ENCODE measurements at places on chromosomes 4 and X.
A peak's percentile ranks its signal among the peaks of the same experiment; 100 is the strongest.

GRCh38 chrX:40867352-40867751 lies 132.0 kb upstream of the MED14 start:
- DNase-seq = no peak

DNA sequence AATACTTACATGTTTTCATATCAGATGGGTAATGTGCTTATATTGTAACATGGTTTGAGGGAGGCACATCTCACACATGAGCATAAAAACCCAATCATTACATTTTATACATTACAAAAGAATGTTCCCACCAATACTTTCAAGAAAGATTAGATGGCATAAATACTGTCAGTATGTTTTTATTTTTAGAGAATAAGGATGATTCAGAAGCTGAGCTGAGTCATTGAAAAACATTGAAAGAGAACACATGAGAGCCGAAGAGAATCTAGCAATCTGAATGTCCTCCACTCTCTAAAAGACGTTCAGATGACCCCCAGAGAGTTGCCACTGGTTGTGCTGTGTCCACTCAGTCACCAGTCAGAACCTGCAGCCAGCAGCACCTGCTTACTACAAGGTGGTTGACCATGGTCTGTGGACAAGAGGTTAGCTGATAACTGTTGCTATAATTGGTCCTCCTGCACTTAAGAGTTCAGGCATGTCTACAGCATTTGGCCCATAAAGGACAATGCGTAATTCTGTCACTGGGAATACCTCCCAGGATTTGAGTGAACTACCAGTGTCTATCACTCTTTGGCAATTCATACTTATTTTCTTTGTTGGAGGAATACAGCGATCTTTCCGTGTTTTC lies 382.2 kb upstream of the IGFBP7 start:
- DNase-seq = no peak

- no peak for DNase-seq
Observed at GRCh38 chrX:77975755-77976154, 6.3 kb upstream of the PGAM4 start.

GRCh38 chrX:40845331-40845911 lies 110.1 kb upstream of the MED14 start:
- no peak for DNase-seq

GRCh38 chr4:164136180-164136616 lies 617.7 kb upstream of the SMIM31 start:
- DNase-seq = no peak

DNA sequence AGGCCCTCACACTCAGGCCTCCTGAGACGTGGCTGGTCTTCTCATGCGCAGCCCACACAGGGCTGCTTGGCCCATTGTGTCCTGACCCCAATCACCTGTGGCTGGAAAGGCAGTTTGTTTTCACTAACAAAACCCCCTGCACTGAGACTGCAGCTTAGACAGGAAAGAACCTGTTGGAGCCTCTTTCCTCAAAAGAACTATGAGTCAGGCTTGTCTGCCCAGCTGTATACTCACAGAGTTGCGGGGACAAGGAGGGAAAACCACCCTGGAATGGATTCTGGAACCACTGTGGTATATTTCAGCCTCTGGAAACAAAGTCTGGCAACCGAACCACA lies 5.2 kb upstream of the TMEM156 start:
- DNase-seq = no peak

GRCh38 chr4:100117750-100118149 lies 72.5 kb downstream of the DDIT4L start:
- DNase-seq = no peak

- no peak for DNase-seq
Observed at GRCh38 chr4:108900018-108900580, 137.2 kb upstream of the ETNPPL start.

- DNase-seq = no peak
Observed at GRCh38 chr4:47209833-47210232, 178.5 kb downstream of the GABRB1 start.

DNA sequence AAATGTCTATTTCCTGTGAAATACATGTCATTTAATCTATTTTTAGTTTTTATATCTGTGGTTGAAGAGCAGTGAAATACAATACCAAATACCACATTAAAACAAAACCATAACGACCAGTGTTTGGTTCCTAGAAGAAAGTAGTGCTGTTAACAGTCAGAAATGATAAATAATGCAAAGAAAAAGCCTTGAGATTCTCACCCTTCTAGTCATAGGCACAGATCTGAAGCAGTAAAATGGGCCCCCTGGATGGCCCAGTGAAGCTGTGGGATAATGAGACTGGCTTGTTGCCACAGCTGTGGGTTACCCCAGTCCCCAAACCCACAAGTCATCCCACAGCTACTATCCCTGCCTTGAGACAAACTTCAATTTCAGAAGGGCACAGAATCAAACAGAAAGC lies 137.3 kb upstream of the RPL34 start:
- DNase-seq = no peak

DNA sequence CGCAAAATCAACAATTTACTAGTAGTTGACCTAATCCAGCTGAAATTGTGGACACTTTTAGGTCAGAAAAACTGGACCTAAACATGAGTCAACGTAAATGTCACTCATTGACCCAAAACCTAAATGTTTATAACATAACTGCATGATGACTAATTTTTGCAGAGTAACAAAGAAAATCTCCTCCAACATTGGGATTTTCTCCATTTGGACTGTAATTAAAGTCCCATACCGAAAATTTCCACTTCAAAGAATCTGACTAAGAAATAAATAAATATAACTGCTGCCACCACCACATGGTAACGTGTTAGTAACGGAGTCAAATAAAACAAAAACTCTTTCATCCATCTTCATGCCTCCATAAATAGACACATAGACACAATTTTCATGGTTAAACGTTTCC lies 1.9 kb downstream of the ADGRA3 start:
- no peak for DNase-seq

DNA sequence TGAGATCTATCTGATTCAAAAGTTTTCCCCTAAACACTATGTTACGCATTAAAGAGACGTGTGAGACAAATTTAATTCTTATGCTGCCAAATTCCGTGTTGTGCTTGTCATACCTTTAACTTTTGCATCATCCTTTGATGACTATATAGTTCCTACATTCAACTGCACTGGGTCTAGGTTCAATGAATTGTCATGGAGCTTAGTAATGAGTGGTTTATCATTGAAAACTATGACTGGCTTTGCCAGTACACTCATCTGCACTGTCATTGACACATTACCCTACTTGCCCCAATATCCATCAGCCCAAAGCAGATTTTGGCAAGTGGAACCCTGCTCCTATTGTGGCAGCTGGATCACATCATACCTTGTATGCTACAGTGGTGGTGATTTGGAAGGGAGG lies 882.9 kb upstream of the SLIT2 start:
- DNase-seq = no peak

DNA sequence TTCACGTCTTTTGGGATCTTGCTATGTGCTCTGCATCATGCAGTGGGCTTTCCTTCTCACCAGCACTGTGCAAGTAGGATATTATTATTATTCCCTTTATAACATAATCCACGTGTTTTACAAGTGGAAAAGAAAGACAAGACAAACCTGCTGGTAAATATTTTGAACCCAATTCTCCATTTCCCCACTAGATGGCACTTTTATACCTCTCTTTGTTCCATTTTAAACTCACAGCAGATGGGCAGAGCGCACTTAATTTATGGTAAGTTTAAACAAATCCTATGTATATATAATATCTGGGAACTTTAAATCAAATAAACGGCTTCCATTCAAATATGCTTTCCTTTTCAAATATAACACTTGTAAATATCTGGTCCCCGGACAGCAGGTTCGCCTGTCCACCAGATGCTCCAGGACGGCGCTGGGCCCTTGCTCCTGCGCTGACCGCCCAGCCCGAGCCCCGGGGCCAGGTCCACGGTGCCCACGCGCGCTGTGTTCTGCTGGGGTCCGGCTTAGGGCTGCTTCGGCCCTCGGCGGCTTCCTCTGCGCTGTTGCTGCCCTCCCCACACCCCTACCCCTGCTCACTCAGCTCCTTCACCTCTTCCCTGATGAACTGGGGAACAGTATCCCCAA lies 31.1 kb downstream of the F11 start:
- peak; percentile 10 for DNase-seq

GRCh38 chr4:155975511-155975910 lies 21.8 kb upstream of the CTSO start:
- DNase-seq = no peak

DNA sequence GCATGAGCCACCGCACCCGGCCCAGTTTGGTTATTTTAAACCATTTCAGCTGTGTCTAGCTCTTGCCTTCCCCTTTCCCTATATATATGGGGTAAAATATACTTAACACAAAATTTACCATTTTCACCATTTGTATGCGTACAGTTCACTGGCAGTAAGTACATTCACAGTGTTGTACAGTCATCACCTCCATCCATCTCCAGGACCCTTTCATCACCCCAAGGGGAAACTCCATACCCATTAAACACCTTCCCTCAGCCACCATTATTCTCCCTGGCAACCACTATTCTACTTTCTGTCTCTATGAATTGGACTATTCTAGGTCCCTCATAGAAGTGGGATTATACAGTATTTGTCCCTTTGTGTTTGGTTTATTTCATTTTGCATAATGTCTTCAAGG lies 106.4 kb downstream of the TMEM131L start:
- DNase-seq = no peak

- no peak for DNase-seq
Observed at GRCh38 chr4:141009129-141009528, 124.1 kb downstream of the RNF150 start.

DNA sequence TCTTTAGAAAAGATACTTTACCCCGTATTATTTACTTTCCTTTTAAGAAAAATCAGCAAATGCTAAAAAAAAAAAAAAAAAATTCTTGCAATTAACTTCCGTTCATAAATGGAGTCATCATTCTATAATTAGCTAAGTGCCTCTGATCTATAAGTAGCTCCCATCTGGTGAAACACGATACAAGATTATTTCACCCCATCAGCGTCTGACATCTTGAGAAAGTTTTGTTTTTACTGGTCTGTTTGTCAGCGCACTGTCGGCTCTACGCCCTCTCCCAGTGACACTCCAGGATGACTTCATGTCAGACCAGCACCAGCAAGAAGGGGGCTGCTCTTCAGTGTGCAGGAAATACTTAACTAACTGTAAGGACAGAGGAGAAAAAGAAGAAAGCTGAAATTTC lies 108.3 kb downstream of the AFAP1 start:
- no peak for DNase-seq

DNA sequence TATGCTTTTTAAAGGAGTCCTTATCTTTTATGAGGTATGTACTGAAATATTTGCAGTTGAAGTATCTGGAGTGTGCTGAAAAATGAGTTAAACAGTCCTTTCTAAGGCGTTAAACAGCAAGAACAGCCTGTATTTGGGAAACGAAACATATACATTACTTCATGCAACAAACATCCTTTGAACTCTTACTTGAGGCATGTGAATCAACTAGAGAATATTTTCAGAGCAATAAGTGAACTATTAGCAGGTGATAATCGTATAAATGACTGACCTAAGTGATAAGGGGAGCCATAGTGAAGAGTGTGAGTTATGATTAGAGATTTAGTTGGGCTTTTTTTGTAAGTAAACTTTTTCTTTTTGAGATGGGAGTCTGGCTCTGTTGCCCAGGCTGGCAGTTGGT lies 45.9 kb upstream of the RHOH start:
- DNase-seq = no peak

DNA sequence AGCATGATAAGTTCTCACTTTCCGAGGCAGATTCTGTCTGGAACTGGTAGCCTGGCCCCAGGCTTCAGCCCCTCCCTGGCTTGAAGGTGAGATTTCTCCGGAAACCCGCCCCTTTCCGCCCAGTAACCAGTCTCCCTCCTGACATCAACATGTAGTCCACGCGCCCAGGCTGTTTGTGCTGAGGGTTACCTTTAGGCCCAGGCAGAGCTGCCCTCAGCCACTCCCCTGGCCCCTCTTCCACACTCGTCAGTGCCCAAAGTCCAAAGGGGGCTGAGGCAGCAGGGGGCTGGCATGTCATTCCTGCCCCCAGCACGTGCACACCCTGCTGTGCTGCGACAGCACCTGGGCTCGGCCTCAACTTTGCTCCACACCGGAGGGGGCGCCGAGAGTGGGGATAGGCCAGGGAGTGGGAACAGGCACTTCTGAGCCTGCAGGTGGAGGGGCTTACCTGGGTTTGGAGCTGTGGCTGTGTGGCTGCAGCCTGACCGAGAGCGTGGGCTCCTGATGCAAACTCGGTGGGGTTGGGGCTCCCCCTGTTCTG lies 69.5 kb upstream of the ANK2 start:
- no peak for DNase-seq
